Common myeloid progenitor, CD34-positive (primary cell): ENCODE measurements at places on chromosomes 13 and 19.

DNA sequence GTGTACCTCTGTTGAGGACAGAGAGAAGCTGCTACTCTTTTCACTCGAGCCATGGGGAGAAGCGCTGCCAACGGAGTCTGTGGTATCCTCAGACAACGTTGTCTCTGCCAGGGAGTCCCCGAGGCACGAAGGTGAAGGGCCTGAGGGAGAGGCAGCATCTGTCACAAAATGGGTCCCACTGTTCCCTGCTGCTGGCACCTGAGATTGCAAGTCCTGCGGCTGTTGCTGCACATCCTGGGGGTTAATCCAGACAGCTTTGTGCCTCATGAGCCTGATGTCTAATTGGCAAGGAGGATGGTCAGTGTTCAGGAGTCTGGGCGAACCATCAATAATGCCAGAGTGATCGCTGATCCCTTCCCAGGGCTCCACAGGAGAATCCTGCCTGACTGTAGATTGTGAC, 15.0 kb downstream of the RUBCNL start:
- no peak for DNase-seq

DNA sequence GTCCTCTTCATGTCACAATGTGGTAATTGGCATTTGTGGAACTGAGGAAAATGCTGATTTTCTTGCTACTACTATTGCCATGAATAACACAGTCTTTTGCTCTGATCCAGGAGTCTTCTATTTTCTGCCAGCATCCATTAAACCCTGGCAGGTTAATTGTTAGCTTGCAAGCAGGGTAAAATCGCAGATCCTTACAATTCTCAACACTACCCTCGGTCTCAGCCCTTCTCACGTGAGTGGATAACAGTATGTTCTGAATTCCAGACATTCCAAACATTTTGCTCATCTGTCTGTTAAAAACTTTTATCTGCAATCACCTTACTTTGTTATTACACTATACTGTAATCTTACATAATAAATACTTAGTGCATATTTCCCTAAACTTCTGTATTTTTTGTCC, 251.3 kb upstream of the ATXN8OS start:
- no peak for DNase-seq

DNA sequence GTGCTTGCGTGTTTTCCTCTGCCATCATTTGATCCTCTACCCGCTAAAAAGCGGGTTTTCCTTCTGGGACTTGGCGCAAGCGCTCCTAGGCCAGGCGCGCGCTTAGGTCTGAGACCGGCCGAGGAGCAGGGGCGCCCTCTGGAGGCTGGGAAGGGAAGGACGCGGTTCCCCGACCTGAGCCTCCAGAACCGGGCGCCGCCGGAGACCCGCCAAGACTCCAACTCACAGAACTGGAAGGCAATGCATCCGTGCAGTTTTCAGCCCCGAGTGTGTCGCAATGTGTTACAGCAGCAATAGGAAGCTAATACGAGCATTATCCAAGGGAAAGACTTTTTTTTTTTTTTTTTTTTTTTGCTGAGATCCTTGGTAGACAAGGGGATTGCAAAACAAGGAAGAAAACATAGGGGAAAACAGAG, 190.9 kb downstream of the COL4A1 start:
- peak; percentile 48 for DNase-seq

DNA sequence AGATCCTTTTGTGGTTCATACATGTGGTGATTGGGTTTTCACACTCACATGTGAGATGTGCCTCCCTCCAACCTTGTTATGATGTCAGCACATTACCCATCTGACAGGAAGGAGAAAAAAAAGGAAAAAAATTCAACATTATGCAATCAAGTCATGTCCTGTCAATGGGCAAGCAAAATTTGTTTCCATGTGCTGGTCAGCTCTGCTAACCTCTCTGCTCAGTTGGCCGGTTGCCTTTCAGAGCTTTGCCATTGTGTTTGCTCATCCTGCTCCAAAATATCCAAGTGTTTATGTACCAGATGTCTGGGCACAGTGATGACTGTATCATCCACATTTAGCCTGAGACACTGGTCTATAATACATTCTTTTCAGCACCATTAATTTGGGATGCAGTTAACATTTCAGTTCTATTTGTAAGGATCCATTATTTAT, 27.0 kb upstream of the METTL21C start:
- DNase-seq = no peak

DNA sequence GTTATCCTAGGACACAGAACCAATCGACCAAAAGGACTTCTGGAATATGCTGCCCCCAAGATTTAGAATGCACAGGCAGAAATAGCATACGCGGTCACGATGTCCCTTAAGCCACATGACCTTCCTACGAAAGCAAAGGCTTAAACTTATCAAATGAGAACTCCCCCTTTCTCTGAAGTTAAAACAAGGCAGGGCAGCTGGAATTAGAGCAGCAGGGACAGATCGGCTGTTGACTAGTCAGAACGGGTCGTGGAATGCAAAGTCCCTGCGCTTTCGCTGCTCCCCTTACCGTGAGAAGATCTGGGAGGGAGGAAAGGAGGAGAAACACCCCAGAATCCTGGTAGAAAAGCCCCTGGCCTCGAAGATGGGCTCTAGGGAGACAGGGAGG, 799 bp upstream of the USPL1 start:
- DNase-seq = peak; percentile 94

- DNase-seq = no peak
Measured at GRCh38 chr13:76861859-76862258, 24.3 kb downstream of the KCTD12 start.

GRCh38 chr19:14954071-14954655, 12.9 kb downstream of the OR7C2 start:
- DNase-seq = no peak

- peak; percentile 9 for DNase-seq
Measured at GRCh38 chr19:12664406-12665280, 1.9 kb downstream of the MAN2B1 start.

- no peak for DNase-seq
Measured at GRCh38 chr13:27001705-27002104, 169.9 kb downstream of the USP12 start.

DNA sequence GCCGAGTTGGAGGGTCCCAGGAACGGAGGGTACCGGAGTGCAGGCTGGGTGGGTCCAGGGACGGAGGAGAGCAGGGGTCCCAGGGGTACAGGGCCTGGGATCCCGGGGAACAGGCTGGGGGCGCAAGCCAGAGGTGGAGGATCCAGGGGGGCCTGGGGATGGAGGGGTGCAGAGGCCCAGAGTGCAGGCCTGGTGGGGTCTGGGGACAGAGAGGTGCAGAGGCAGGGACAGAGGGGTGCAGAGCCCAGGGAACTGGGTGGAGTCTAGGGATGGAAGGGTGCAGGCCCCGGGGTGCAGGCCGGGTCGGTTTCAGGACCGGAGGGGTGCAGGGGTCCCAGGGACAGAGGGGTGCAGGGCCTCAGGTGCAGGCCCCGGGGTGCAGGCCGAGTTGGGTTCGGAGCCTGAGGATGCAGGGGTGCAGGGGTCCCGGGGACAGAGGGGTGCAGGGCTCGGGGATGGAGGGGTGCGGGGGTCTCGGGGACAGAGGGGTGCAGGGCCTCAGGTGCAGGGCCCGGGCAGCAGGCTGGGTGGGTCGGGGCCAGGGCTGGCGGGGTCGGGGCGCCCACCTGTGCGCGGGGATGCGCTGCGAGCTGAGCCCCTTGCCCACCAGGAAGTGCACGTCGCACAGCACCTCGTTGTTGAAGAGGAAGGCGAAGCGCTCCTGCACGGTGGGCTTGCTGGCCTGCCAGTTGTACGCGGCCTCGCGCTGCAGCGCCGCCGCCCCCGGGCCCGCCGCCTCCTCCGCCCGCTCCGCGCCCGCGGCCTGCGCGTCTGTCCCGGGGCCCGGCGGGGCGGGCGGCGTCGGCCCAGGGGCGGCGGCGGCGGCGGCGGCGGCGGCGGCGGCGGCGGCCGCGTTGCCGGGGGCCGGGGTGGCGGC, 545 bp downstream of the BTBD2 start:
- DNase-seq = peak; percentile 66

GRCh38 chr19:43651758-43652545, 12.3 kb upstream of the CADM4 start:
- peak; percentile 63 for DNase-seq

DNA sequence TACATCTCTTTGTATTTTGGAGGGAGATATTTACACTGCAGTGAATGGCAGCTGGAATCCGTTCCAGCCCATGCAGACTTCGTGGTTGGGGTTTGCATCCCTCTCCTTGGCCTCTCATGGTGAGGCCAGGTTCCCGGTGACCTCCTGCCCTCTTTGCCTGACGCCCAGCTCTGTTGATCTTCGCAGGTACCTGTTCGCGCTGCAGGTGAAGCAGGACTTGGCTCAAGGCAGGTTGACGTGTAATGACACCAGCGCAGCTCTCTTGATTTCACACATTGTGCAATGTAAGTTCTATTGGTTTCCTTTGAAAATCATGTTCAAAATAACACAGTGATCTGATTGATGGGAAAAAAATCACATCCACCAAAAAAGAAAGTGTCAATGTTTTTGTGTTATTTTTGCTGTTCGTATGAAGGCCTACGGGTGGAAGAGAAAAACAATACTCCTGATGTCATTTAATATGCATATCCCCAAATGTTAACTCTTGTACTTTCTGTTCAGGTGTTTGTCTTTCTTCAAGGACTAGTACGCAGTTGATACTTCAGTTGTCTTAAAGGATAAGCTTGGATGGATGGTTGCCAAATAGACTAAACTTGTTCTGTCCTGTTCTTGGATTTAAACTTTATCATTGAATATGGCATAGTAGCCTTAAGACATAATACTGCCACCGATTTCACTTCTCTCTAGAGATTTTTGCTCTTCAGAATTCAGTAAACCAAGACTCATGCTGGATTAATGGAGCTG, 199.1 kb downstream of the STK24 start:
- no peak for DNase-seq

DNA sequence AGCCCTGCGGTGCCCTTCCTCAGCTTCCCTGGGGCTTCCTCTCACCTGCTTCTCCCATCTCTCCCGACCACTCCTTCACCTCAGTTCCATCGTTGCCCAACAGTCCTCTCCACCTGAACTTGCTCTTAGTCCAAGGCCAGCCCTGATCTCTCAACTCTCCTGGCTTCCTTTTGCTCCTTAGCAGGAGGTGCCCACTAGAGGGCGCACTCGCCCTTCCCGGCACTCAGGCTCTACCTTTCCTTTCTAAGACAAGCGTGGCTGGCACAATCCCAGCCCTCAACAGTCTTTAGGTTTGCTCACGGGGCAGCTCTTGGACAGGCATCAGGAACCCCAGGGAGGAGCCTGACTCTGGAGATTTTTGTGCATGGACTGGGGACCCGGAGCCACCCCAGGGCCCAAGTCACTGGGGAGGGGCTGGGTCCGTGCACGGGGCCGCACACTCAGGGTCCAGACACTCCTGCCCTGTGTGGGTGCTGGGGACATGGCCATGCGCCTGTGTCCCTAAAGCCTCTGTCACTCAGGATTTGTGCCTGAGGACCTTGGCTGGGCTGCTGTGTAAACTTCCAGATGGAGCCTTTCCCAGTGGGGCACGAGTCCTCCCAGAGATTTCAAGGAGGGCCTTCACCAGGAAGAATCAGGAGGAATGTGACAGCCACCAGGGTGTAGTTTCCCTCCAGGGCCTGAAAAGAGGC, 12.1 kb upstream of the CEACAM8 start:
- peak; percentile 47 for DNase-seq

- no peak for DNase-seq
Measured at GRCh38 chr13:37886879-37887278, 17.3 kb upstream of the TRPC4 start.

GRCh38 chr19:15072930-15073647, 8.9 kb upstream of the OR1I1 start:
- DNase-seq = no peak

- DNase-seq = no peak
Measured at GRCh38 chr13:46340631-46341111, 46.4 kb downstream of the RUBCNL start.

DNA sequence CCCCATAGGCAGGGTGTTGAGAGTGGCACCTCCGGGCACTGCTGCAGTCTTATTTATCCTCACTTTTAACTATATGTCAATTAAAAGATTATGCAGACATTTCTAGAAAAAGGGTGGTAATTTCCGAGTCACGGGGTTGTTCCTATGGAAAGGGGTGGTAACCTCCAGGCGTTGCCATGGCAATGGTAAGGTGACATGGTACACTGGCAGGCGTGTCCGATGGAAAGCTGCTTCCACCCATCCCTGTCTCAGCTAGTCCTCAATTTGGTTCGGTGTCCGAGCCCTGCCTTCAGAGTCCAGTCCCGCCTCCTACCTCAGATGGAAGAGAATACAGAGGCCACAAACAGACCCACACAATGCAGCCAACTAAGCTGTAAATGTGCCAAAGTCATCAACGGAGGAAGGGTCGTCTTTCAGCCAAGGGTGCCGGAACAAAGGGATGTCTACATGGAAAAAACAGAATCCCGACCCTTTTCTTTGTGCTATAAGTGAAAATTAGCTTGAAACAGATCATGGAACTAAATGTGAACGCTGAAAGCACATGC, 72.6 kb upstream of the C13orf46 start:
- DNase-seq = no peak

- DNase-seq = no peak
Measured at GRCh38 chr13:93412676-93413075, 186.1 kb downstream of the GPC6 start.

GRCh38 chr13:42971691-42972347, 20.2 kb downstream of the EPSTI1 start:
- DNase-seq = no peak

DNA sequence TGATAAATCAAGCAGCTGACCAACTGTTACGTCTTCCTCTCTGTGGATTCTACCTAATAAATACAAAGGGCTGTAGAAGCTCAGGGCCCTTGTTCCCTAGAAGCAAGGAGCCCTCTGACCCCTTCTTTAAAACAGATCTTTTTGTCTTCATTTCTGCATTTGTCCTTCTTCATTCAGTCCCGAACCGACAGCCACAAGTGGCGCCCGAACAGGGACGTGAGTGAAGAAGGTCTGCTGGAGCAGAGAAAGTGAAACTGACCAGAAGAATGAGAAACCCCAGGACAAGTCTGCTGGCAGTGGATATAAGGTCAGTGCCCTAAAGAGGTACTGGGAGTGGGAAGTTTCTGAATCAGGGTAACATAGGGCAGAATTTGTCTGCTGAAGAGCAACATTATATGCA, 13.1 kb downstream of the ZNF773 start:
- peak; percentile 59 for DNase-seq

DNA sequence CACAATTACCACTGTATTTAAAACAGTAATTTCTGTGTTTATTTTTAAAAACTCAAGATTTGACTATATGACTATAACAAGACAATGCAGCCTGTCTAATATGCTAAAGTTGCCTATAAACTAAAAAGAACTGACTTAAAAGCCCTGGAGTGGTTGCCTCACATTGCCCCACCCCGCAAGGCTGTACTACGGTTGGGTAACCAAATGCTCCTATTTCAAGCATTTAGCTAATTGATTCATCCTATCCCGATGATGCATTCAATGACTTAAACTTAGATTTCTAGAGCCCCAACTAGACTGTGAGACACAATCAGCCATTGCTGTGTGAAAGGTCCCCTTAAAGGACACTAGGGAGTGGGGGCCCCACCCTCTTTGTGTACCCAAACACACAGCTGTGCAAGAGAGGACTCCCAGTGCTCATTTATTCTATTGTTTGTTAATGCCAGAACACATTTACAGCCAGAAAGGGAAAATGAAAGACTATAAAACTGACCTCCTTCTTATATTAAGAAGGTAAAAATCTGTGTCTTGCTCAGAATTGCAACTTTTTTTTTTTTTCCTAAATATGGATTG, 66.9 kb downstream of the MIPEP start:
- DNase-seq = no peak
